ENCODE measurements at places on chromosomes 11 and 22. TPM values are rescaled to one million over a fixed set of nuclear protein-coding genes. Genes with fewer than 3 reads are reported as not detected.

DNA sequence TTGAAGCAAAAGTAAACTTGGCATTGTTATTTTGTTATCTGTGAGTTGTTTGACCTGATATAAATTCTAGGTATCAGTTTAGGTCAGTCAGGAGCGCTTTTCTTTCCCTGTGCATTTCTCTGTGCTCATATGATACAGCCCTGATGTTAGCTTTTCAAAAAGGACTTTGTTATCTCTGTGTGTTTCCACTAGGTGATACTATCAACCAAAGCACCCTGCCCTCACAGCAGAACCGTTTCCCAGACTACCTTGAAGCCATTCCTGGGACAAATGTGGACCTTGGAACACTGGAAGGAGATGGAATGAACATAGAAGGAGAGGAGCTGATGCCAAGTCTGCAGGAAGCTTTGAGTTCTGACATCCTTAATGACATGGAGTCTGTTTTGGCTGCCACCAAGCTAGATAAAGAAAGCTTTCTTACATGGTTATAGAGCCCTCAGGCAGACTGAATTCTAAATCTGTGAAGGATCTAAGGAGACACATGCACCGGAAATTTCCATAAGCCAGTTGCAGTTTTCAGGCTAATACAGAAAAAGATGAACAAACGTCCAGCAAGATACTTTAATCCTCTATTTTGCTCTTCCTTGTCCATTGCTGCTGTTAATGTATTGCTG lies 87.7 kb upstream of the BIRC3 start:
- H3K27me3 ChIP-seq = peaks cover 25% of the 10 kb centered on the region
- H3K4me3 ChIP-seq = no peak overlapping the region
- H3K36me3 ChIP-seq = no peaks in the 10 kb centered on the region
- H3K4me1 ChIP-seq = no peaks in the 10 kb centered on the region
- H3K27ac ChIP-seq = no peak overlapping the region
- DNase-seq = no peak

GRCh38 chr22:46538814-46539160 lies 1.4 kb upstream of the CELSR1 start:
- H3K27me3 ChIP-seq = peaks cover 22% of the 10 kb centered on the region
- no peak overlapping the region for H3K4me3 ChIP-seq
- no peak overlapping the region for H3K27ac ChIP-seq
- no peak for DNase-seq

- peak overlapping the region; percentile 56 for H3K27ac ChIP-seq
- no peaks in the 10 kb centered on the region for H3K36me3 ChIP-seq
- DNase-seq = no peak
- H3K4me3 ChIP-seq = peak overlapping the region; percentile 66
- no peaks in the 10 kb centered on the region for H3K27me3 ChIP-seq
- H3K4me1 ChIP-seq = peaks cover 11% of the 10 kb centered on the region
These were observed 2.2 kb downstream of the IFITM5 start for GRCh38 chr11:297051-297585.

- no peaks in the 10 kb centered on the region for H3K36me3 ChIP-seq
- no peak for DNase-seq
- H3K27me3 ChIP-seq = no peaks in the 10 kb centered on the region
- H3K4me3 ChIP-seq = no peak overlapping the region
- H3K4me1 ChIP-seq = peaks cover 32% of the 10 kb centered on the region
These were observed 14.1 kb upstream of the RAC2 start for GRCh38 chr22:37258005-37258752.

Gene OR52E6
- total RNA-seq = not detected

Gene SMIM35
- not detected for total RNA-seq

All from natural killer cell treated with Interleukin-12 subunit alpha and Interleukin-12 subunit beta and Interleukin-15 and Interleukin-18, amount 100 ng/mL, for 72 hours (primary cell).